Upper lobe of left lung (tissue), 6 donors: ENCODE measurements at places on chromosomes 13 and 19. TPM values are rescaled to one million over a fixed set of nuclear protein-coding genes. Genes with fewer than 3 reads are reported as not detected.

DNA sequence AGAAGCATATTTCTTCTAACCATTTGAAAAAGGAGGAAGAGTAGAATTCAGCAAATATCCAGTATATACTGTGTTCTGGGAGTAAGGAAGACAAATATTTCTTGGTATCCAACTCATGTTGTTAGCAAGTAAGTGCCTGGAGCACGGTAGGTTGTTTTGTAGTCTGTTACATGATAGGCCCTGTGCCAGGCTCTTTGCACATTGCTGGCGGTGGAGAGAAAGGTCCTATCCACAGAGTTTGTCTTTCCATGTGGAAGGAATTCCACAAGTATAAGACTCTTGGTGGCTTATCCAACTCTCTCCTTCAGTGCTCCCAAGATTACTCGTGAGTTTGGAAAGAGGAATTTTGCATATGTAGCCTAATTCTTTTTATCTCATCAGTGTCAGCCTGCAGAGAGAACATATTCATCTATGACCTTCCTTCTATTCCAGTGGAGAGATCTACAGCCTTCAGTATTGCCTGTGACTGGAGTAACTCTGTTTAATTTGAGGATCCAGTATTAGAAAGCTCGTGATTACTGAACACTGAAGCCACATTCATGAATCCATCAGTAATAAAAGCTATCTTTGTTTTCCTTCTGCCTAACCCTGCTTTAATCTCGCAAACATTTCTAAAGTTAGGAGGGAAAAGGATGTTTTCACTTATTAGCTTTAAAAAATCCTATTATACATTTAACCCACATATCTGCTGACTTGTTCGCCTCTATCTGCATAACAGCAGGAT, 183.9 kb upstream of the CSNK1A1L start:
- no peak overlapping the region for H3K27ac ChIP-seq
- no peaks in the 10 kb centered on the region for H3K4me1 ChIP-seq
- no peak for DNase-seq
- no peaks in the 10 kb centered on the region for H3K36me3 ChIP-seq
- no peak overlapping the region for H3K4me3 ChIP-seq

DNA sequence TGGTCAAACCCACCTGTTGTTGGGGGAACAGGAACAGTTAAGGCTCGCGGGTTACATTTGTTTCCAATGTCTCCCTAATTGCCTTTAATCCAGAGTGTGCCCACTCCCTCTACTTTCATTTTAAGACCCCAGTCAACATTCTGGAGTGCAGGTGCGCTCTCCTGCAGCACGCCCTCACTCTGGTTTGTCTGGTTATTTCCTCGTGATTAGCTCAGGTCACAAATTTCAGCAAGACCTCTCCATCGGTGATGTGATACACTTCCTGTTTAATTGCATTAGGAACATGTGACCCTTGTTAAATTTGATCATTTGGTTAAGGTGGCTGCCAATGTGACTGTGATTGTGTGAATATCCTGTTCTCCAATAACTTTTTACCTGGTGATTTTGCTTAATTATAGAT, 53.0 kb downstream of the TEX29 start:
- H3K27ac ChIP-seq: no peak overlapping the region
- no peaks in the 10 kb centered on the region for H3K27me3 ChIP-seq
- DNase-seq: no peak
- no peaks in the 10 kb centered on the region for H3K36me3 ChIP-seq

DNA sequence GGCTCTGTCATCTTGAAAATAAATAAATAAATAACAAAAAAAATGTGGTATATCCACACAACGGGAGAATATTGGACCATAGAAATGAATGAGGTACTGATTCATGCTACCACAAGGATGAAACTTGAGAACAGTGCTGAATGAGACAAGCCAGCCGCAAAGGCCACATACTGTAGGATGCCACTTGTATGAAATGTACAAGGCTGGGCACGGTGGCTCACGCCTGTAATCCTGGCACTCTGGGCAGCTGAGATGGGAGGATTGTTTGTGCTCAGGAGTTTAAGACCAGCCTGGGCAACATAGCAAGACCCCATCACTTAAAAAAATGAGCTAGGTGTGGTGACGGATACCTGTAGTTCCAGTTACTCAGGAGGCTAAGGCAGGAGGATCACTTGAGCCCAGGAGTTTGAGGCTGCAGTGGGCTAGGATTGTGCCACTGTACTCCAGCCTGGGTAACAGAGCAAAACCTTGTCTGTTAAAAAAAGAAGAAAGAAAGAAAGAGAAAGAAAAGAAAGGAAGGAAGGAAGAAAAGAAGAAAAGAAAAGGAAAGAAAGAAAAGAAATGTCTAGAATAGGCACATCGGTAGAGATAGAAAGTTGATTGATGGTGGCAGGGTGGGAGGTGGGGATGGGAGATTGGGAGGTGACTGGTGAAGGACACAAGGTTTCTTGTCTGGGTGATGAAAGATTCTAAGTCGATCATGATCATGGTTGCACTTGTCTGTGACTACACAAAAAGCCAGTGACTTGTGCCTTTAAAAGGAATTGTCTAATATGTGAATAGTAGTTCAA, 20.3 kb downstream of the HPN start:
- H3K27me3 ChIP-seq: no peaks in the 10 kb centered on the region
- no peak overlapping the region for H3K4me3 ChIP-seq
- H3K36me3 ChIP-seq: no peaks in the 10 kb centered on the region
- DNase-seq: no peak
- H3K4me1 ChIP-seq: no peaks in the 10 kb centered on the region
- H3K27ac ChIP-seq: no peak overlapping the region

DNA sequence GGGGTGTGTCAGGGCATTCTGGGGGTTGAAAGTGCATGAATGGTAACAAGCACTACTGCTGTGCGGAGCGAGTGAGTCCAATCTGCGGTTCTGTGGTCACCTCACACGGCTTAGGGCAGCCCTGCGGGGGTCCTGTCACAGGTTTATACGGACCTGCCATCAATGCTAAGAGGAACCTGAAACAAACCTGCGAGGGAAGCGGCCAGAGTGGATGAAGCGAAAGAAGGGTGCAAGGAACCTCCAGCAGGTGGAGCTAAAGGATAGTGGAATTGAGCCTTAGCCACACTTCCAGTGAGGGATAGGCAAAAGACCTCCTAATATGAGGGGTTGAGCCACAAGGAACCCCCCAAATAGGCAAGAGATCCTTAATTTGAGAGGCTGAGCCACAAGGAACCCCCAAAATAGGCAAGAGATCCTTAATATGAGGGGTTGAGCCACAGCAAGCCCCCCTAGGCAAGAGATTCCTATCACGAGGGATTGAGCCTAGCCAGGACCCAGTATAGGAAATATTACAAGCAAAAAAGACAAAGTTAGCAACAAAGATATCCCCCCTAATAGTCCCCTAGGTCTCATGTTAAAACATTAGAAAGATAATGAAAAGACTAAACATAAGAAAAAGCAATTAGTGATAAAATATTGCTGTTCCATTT, 6.3 kb upstream of the ZNF69 start:
- no peak overlapping the region for H3K4me3 ChIP-seq
- H3K27ac ChIP-seq: no peak overlapping the region
- H3K36me3 ChIP-seq: no peaks in the 10 kb centered on the region
- H3K4me1 ChIP-seq: peaks cover 4% of the 10 kb centered on the region
- H3K27me3 ChIP-seq: no peaks in the 10 kb centered on the region

DNA sequence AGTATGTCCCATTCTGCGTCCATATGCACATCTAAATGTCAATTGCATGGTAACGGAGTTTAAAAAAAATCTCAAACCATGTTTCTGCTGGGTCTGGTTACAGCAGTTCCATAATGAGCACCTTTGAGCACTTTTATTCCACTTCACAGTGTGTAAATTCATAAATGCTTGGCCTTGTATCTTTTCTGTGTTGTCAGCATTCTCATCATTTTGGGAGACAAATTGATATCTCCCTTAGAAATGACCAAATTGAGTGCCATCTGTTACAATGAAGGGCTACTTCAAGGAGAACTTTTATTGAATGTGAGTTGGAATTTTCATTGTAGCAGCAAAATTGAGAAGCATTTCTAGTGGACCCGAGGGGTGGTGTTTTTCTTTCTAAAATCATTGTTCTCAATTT, 432.9 kb upstream of the PCDH9 start:
- H3K36me3 ChIP-seq: no peaks in the 10 kb centered on the region
- no peaks in the 10 kb centered on the region for H3K27me3 ChIP-seq
- no peak overlapping the region for H3K27ac ChIP-seq
- no peaks in the 10 kb centered on the region for H3K4me1 ChIP-seq
- no peak overlapping the region for H3K4me3 ChIP-seq

- no peak for DNase-seq
- no peaks in the 10 kb centered on the region for H3K27me3 ChIP-seq
- H3K4me3 ChIP-seq: no peak overlapping the region
- H3K36me3 ChIP-seq: no peaks in the 10 kb centered on the region
- no peaks in the 10 kb centered on the region for H3K4me1 ChIP-seq
These were observed 143.2 kb downstream of the POU4F1 start for GRCh38 chr13:78460176-78460575.

GRCh38 chr19:3873151-3873550, 4.3 kb upstream of the ZFR2 start:
- DNase-seq: no peak
- H3K4me3 ChIP-seq: no peak overlapping the region
- no peak overlapping the region for H3K27ac ChIP-seq
- H3K4me1 ChIP-seq: peaks cover 9% of the 10 kb centered on the region
- H3K27me3 ChIP-seq: peaks cover 16% of the 10 kb centered on the region
- no peaks in the 10 kb centered on the region for H3K36me3 ChIP-seq

- no peaks in the 10 kb centered on the region for H3K4me1 ChIP-seq
- H3K27me3 ChIP-seq: no peaks in the 10 kb centered on the region
- H3K4me3 ChIP-seq: no peak overlapping the region
- no peaks in the 10 kb centered on the region for H3K36me3 ChIP-seq
- DNase-seq: no peak
These were observed 1200.6 kb downstream of the UQCRFS1 start for GRCh38 chr19:28012361-28012760.

DNA sequence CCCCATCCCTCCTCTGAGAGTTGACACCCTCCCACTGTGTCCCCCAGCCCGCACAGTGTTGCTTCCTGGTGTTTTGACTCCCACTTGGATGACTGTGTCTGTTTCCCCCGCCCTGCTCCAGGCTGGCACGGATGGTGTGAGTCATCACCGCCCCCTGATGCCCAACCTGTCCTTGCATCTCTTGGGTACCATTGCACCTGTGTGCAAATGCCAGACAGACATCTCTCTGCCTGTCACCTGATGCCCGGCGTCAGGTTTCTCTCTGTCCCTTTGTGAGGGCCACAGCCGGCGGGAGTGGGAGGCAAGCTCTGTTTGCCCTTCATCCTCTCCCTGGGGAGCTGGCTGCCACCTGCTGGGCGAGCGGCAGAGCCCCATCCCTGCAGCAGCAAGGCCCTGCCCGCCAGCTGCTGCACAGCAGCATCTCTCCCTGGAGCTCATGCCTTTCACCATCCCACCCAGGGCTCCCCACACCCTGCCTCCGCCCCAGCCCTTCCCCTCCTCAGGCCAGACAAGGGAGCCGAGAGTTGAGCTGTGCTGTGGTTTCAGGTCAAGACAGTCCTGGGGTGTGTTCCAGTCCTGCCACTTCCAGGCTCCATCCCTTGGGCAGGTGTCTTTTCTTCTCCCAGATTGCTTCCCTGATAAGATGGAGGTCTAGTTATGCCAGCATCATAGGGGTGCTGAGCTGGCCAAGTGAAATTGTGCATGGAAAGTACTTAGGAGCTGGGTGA, 29.7 kb downstream of the NKPD1 start:
- no peak overlapping the region for H3K4me3 ChIP-seq
- no peaks in the 10 kb centered on the region for H3K36me3 ChIP-seq
- H3K27me3 ChIP-seq: no peaks in the 10 kb centered on the region
- H3K4me1 ChIP-seq: peaks cover 5% of the 10 kb centered on the region
- DNase-seq: no peak
- no peak overlapping the region for H3K27ac ChIP-seq

GRCh38 chr13:65488606-65489005, 1741.5 kb downstream of the PCDH9 start:
- no peaks in the 10 kb centered on the region for H3K36me3 ChIP-seq
- H3K27me3 ChIP-seq: no peaks in the 10 kb centered on the region

- H3K4me1 ChIP-seq: no peaks in the 10 kb centered on the region
- H3K27ac ChIP-seq: no peak overlapping the region
- no peaks in the 10 kb centered on the region for H3K27me3 ChIP-seq
- DNase-seq: no peak
These were observed 41.3 kb upstream of the SLC7A9 start for GRCh38 chr19:32910874-32911273.

GRCh38 chr13:42137856-42138537, 89.5 kb downstream of the DGKH start:
- H3K36me3 ChIP-seq: no peaks in the 10 kb centered on the region
- no peaks in the 10 kb centered on the region for H3K4me1 ChIP-seq
- H3K4me3 ChIP-seq: no peak overlapping the region

- no peaks in the 10 kb centered on the region for H3K4me1 ChIP-seq
- no peaks in the 10 kb centered on the region for H3K36me3 ChIP-seq
- H3K4me3 ChIP-seq: no peak overlapping the region
- no peak for DNase-seq
- H3K27me3 ChIP-seq: no peaks in the 10 kb centered on the region
These were observed 87.9 kb downstream of the DIAPH3 start for GRCh38 chr13:60075850-60076249.

DNA sequence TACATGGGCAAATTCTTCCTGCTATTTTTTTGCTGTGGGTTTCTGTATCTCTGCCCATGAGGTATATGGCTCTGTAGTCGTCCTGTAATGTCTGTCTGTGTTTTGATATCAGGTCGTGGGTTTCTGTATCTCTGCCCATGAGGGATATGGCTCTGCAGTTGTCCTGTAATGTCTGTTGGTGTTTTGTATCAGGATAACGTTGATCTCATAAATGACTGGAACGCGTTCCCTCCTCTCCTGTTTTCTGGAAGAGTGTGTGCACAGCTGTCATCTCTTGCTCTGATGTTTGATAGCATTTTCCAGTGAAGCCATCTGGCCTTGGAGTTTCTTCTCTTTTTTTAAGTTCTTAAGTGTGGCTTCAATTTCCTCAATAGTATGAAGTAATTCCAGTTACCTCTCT, 57.2 kb downstream of the SOX1 start:
- H3K36me3 ChIP-seq: no peaks in the 10 kb centered on the region
- no peaks in the 10 kb centered on the region for H3K27me3 ChIP-seq
- H3K4me1 ChIP-seq: no peaks in the 10 kb centered on the region
- DNase-seq: no peak
- H3K4me3 ChIP-seq: no peak overlapping the region
- no peak overlapping the region for H3K27ac ChIP-seq

GRK1 gene
- not detected for total RNA-seq

ZBTB32 gene
- not detected for total RNA-seq

ICAM5 gene
- 31.5 TPM for total RNA-seq

EID2 gene
- total RNA-seq: 12.6 TPM

SHANK1 gene
- total RNA-seq: not detected

C19orf12 gene
- 30.4 TPM for total RNA-seq

ZNF560 gene
- total RNA-seq: not detected
